Fibroblast of skin of back (primary cell): ENCODE measurements at places on chromosomes 2 and 18.

- DNase-seq, result peak; percentile 17
These were observed 35.2 kb downstream of the COPS8 start for GRCh38 chr2:237120916-237121315.

DNA sequence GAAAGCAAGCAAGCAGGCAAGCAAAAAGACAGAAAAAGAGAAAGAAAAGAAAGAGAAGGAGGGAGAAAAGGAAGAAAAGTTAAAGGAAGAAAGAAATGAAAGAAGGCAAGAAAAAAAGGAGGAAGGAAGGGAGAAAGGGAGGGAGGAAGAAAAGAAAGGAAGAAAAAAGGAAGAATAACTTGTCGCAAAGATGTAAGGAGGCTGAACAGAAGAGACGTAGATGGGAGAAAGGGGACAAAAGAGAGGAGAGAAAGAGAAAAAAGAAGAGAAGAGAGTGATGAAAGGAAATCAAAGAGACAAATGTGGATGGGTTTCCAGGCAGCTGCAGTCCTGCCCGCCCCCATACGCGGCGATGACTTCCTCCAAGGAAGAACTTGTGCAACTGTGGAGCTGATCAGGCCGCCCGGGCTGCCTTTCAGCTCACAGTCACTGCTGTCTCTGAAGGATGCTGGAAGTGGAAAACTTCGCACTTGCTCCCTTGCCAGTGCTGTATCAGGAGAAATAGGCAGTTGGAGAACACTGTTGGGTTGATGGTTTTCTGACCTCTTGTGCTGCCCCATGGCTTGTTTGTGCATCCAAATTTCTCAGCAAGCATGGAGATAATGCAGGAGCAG lies 52.9 kb downstream of the TRIB2 start:
- peak; percentile 44 for DNase-seq

DNA sequence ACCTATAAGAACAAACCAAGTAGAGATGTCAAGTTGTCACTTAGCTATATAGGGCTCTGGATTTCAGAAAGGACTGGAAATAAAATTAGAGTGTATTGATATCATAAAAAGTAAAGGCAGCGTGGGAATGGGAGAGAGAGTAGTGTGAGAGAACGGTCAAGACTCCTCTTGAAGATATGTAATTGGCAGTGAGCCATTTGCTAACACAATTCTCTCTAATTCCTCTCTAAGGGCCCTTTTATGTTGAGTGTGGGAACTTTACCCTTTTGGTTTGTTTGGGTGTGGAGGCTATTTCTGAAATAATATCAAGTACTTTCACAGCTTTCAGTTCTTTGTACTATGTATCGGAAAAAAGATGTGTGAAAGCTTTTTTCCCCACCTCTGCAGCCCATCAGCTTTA lies 196.8 kb downstream of the LRRTM4 start:
- no peak for DNase-seq

DNA sequence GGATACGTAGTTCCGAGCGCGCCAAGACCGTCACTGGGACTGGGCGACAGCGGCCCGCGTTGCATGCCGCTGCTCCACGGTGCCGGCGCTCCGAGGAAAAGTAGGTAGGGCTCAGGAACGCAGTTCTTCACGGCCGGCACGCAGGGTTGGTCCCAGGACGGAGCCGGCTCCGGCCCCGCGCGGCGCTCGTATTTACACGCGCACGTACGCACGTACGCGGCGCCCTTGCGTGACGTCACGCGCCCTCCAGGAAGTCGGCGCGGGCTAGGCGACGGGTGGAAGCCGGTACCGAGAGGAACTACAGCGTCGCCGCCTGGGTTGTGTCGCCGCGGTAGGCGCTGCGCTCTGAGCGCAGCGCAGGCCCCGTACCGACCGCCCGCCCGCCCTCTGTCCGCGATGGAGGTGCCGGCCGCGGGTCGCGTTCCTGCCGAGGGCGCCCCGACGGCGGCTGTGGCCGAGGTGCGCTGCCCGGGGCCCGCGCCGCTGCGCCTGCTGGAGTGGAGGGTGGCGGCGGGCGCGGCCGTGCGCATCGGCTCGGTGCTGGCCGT lies at the start of gene CTDP1:
Gene CTDP1 (plus strand): TSS at position 252 of the 548 bp plus-strand sequence. CDS start 145 bp downstream, at position 397.
- peak; percentile 91 for DNase-seq

DNA sequence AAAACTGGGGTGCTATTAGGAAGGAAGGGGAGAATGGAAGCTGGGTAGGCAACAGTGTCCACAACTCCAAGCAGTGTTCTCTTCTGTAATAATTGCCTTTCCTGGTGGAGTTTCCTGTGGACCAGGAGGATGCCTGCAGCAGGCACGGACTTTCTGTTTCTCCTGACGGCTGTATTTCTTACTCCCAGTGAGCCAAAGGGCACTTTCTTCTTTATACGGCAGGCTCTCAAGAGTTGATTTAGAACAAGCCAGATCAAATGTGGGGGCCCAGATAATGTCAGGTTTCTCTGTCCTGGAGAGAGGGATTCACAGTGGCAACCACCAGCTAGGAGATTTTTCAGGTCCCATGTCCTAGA lies 13.0 kb upstream of the PROC start:
- no peak for DNase-seq

DNA sequence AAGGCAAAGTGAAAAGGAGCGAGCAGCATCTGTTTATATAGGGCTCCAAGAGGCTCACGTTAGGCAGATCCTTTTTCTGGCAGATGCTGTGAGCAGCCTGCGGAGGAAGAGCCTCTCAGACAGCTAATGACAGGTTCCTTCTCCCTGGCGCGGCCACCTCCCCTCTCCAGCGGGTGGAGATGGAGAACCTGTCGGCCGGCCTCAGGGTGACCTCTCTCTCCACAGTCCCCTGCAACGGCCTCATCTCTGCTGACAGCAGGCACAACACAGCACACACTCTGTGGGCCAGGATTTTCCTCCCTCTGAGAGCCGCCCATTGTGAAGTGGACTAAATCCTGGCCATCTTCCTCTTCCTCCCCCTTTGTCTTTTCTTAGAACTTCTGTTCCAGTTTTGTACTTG lies 119.8 kb downstream of the PRKCE start:
- DNase-seq, result no peak

GRCh38 chr18:32138332-32138982 lies 46.8 kb downstream of the RNF138 start:
- DNase-seq, result no peak

GRCh38 chr2:195316486-195316885 lies 340.5 kb upstream of the SLC39A10 start:
- DNase-seq, result peak; percentile 20

DNA sequence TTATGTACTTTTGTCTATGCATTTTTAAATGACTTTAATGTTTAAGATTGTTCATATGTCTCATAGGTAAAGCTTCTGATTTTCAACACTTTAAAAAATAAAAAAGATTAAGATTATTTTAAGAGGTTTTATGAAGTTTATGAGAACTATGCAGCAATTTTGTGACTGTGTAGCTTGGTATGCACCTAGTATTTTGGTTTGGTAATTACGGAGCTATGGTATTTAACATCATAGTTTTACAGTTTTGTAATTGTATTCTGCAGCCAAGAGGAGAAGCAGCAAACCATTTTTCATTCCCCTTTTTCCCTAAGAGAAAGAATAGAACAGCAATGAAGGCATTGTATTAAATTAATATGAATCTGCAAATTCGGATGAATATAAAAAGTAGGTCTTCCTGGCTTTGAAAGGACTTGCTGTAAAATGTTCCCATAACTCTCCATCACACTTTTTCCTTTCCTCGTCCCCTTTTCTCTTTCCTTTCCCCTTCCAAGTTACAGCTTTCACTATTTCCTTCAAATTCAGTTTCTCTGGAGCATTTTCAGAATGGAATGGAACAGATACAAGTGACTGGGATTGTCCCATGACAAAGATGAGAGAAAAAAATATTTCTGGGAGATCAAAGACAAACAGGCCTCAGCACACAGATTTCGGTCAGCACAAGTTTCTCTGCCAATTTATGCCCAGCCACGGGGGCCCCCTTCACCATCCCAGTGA lies 26.1 kb upstream of the PIEZO2 start:
- DNase-seq, result peak; percentile 92

DNA sequence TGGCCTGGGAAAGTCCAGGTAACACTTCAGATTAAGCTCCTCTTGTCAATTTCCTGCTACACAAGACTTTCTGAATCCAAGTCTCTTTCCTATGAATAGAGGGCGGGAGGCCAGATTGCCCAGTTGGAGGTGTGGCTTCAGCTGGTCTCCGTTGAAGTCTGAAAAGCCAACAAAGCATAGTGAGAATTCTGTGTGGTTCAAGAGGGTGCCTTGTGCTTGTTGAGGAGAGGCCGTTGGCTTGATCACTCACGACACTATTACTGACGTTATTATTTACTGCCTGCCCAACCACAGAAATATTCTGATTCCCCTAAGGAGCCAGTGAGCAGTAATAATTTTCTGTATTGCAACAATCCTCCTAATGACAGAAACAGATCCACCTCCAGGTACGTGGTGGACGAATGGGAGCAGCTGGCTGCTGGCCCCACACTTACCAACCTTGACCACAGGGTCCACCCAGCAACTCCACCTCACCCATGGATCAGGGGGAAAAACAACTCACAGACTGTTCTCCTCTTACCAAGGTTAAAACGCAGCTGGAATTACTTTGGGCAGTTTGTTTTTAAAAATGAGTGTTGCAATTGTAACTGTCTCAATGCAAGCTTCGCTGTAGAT lies 21.9 kb downstream of the NRP2 start:
- DNase-seq, result no peak

GRCh38 chr18:73235921-73236320 lies 368.1 kb upstream of the NETO1 start:
- DNase-seq, result no peak

- no peak for DNase-seq
These were observed 47.3 kb downstream of the SOCS6 start for GRCh38 chr18:70335892-70336726.

DNA sequence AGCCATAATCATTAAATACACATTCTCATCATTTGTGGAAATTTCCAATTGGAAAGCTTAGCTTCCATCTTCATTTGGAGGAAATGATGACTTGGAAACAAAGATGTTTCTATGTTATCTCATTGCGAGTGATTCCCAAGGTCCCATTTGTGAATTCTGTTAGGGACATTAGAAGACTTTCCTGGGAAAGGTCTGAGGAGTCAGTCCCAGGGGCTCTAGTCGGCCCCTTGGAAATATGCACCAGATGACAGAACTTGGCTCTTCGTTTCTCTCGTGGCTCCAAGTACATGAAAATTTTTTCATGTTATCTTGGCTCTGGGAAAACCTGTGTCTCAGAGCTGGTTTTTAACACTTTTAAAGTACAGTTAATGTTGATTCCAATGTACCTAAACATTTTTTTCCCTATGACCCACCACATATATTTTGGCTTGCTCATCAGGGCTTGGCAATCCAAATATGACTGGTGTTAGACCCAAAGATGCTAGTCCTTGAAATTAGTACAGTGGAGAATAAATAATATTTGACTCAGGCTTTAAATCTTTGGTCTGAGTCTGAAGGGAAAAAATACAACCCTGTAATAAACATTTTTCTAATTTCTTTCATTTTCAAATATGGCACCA lies 15.4 kb upstream of the CAVIN2 start:
- peak; percentile 73 for DNase-seq

- DNase-seq, result peak; percentile 50
These were observed 5.8 kb downstream of the HDLBP start for GRCh38 chr2:241309684-241310117.

- DNase-seq, result no peak
These were observed 85.4 kb upstream of the B3GNT2 start for GRCh38 chr2:62110415-62111025.

DNA sequence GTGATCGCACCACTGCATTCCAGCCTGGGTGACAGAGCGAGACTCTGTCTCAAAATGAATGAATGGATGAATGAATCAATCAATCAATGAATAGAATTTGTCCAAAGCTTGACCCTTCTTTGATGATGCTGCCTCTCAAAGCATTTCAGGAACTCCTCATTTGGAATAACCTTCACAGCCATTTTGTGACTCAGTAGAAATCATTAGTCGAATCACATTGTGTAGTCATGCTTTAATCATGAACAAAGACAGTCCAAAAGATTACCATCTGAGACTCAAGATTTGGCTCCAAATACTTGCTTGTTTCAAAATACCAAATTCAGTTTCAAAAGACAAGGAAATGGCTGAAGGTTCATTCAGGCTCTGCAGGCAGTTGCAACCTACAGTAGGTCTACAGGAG lies 83.1 kb downstream of the VWA3B start:
- no peak for DNase-seq

GRCh38 chr18:42784632-42785031 lies 330.9 kb downstream of the RIT2 start:
- DNase-seq, result no peak

DNA sequence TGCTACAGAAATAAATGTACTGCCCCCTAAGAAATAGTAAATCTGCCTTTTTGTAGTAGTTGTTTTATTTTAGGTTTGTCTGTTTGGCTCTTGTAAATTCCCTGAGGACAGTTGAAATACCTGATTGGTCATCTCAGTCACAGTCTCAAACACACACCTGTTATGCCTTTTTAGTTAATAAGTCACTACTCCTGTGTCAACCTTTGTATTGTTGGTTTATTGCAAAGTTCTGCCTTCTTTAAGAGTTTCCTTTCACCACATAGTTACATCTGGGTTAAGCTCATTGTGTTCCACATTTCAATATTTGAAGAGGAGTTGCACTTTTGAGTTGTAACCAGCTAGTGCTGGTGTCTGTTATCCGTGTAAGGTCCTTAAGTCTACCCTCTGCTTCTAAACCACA lies 198.7 kb downstream of the CCDC85A start:
- no peak for DNase-seq
